DMS153 (cell line): ENCODE measurements at places on chromosomes 13 and 19.

DNA sequence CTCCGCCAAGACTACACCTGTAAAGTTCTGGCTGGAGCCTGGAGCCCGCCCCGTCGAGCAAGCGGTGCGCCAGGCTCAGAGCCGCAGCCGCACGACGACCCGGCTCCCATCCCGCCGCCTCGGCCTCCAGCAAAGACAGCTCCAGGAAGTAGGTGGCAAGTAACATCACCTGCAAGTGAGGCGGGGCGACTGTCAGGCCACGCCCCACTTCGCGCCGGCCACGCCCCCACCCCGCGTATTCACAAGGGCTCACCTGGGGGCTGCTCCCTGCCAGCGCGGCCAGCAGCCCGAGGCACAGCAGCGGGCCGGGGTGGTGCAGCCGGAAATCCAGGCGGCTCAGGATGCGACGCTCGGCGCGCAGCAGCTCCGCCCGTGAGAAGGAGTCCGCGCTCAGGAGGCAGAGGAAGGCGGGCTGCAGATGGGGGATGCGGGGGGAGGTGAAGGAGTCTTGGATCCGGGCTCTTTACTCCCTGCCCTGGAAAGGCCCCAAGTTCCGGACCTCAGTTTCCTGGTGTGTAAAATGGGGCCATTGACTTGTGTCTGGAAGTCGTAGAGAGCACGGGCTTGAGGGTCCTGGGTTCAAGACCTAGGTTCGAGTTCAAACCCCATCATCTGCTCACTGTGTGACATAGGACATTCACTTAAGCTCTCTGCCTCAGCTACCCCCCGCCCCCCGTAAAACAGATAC is 3.2 kb downstream of the CCNP start:
- no peak for DNase-seq

DNA sequence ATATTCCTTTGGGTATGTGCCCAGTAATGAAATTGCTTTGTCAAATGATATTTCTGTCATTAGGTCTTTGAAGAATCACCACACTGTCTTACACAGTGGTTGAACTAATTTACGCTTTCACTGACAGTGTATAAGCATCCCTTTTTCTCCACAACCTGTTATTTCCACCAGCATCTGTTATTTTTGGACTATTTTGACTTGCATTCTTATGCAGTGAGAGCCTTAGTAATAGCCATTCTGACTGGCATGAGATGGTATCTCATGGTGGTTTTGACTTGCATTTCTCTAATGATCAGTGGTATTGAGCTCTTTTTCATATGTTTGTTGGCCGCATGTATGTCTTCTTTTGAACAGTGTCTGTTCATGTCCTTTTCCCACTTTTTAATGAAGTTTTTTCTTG is 92.0 kb upstream of the SPATA13 start:
- no peak for DNase-seq

DNA sequence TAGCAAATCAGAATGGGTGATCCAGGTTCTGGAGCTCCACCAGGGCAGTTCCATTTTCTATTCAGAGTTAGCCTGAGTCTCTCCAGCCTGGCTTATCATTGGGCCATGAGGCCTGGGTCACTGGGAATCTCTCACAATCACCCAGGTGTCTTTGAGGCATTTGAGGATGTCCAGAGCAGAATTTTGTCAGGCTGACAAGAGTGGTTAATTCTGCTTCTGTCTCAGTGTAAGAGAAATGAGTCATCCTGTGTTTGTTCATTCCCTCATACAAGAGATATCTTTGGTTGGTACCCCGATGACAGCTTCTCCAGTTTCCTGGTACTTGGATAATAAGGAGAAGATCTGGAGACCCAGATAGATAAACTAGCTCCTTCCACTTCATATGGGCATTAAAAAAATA is 10.4 kb downstream of the ZNF93 start:
- DNase-seq: no peak

DNA sequence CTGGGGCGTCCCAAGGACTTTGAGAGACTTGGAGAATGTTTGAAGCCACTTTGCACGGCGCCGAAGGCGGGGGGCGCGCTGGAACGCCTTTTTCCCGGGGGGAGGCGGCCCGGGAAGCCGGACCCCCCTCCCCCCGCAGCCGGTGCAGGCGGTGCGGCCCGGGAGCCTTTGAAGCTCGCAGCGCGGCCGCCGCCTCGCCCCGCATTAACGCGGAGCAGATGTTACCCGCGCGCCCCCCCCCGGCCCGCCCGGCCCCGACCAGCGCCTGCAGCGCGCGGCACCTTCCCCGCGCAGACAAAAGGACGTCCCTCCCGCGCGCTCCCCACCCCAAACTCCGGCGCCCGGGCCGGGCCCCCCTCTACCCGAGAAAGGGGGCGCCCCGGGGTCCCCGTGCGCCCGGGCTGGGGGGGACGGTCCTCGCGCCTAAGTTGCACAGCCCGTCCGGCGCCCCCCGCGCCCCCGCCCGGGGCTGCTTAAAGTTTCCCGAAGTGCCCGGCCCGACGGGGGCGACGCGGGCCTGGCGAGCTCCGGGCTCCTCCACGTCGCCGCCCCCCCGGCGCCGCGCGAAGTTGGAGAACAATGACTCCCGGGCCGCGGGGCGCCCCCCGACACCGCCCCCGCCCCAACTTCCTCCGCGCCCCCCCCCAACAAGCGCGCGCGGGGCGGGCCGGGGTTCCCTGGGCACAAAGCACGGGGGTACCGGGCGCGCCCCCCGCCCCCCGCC is 685 bp downstream of the TCF3 start:
- no peak for DNase-seq

GRCh38 chr13:34767778-34768177 is 174.3 kb upstream of the NBEA start:
- DNase-seq: no peak

GRCh38 chr13:93771782-93772181 is 545.2 kb downstream of the GPC6 start:
- DNase-seq: no peak

GRCh38 chr19:14048443-14049153 is 13.3 kb downstream of the PALM3 start:
- DNase-seq: no peak

DNA sequence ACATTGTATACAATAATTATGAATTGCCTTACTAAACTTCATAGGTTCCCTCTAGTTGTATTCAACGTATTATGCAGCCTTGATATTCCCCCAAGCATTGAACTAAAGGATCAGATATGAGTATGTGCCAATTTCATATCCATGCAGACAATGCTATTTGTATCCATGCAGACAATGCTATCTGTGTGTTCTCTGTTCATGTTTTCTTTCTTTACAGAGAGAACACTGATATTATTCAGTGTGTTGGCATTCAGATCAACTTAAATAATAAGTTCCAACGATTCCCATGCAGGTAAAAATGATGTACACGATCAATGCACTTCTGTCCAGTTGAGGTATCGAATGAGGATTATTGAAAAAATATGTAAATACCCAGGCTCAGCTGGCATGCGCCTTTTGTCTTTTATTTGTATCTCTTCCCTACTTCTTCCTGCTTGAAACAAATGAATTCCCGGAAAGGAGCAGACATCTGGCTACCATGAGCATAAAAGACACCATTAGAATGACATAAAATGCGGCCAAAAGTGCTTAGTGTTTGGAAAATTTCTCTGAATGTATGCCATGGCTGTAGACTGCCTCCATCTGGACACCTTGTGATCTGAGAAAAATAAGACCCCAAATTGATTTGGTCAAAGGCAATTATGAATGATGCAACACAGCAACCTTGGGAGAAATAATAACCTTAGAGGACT is 731.5 kb downstream of the SLITRK1 start:
- DNase-seq: no peak

GRCh38 chr13:114230117-114230516 is 4.6 kb upstream of the CDC16 start:
- no peak for DNase-seq

DNA sequence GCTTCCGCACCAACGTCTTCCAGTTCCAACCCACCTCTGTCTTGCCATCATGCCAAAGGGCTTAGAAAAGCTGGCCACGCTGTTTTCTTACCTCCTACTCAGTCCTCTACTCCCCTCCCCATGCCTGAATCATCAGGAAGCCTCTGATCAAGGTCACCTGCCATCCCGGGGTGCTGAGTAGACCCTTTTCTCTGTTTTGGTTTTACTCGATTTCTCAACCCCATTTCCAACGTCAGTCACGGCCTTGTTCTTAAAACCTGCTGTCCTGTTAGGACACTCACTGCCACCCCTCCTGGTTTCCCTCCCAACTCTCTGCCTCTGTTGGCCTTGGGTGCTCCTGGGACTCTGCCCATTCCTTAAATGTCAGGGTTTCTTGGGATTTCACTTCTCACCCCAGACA is 350.1 kb downstream of the FOXO1 start:
- no peak for DNase-seq

- DNase-seq: no peak
Measured at GRCh38 chr13:78750735-78751134, 91.8 kb upstream of the OBI1 start.

DNA sequence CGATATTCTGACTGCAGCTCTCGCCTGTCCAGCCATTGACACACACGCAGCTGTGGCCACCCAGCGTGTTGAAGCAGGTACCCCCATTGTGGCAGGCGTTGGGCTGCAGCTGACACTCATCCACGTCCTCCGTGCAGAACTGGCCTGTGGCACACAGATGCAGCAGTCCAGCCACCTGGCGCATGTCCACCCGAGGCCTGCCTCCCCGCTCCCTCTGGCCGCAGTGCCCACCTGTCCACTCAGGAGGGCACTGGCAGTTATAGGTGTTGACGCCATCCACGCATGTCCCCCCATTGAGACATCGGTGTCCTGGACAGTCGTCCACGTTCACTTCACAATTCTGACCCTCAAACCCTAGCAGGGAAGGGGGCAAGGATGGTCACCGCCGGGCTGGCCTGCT is 9.3 kb downstream of the NOTCH3 start:
- DNase-seq: no peak

DNA sequence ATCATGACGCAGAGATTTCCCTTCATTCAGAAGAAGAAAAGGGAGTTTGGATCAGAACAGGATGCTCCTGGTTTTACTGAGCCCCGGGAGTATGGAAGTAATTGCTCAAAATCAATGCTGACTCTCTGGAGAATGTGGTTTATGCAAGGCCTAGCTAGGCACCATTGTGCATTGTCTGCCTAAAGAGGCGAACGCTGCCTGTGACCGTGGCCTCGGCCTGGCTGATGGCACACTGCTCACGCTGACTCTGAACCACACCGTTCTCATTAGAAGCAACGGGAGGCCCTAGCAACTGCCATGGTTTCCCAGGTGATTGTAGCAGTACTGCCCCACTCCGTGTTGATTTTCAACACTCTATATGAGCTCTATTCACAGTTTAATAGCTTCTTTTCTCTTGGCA is 41.7 kb upstream of the UBL3 start:
- peak; percentile 50 for DNase-seq

GRCh38 chr19:2333807-2334211 is 5.3 kb downstream of the SPPL2B start:
- peak; percentile 24 for DNase-seq

GRCh38 chr13:48158290-48158689 is 63.4 kb upstream of the MED4 start:
- peak; percentile 0 for DNase-seq

- DNase-seq: no peak
Measured at GRCh38 chr13:91369441-91369831, 21.9 kb downstream of the MIR17HG start.

DNA sequence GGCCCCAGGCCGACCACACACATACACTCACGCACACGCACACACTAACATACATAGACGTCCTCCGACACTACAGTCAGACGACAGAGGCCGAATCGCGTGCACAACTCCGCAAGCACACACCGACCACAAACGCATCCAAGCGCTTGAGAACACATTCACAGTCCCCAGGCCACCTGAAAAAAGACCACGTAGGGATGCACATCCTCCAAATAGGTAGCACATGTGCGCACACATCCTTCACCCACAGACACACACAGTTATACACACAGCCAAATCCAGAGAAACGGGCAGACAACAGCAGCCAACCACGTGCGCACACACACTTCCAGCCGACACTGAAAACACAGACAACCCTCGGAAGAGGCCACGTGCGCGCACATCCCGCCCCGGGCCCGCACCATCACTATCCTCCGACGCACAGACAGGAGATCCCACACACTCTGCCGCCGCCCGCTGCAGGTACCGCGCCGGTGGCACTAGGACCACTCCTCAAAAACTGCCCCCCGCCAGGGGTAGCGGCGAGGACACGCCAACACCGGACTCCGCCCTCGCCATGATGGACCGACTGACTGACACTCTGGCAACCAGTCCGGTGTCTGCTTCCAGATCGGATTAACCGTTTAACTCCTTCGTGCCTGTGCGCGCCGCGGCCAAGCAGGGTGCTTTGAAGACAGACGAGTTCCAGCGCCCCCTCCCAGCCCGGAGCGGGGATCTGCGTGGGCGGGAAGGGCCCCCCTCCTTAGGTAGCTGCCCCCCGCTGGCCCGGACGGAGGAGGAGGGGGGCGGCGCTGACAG is 493 bp upstream of the PDE4A start:
- DNase-seq: no peak

- peak; percentile 62 for DNase-seq
Measured at GRCh38 chr19:56170261-56170660, 5.5 kb upstream of the GALP start.

GRCh38 chr13:111431206-111431605 is 110.8 kb downstream of the TEX29 start:
- DNase-seq: peak; percentile 41
